ENCODE measurements at places on chromosomes 13 and 19.

- DNase-seq: no peak
These were observed 7.0 kb downstream of the SBNO2 start for GRCh38 chr19:1166872-1167573.

- DNase-seq: peak; percentile 55
These were observed 408.9 kb downstream of the ZNF536 start for GRCh38 chr19:30781047-30781446.

GRCh38 chr13:65889368-65889767, 1340.8 kb downstream of the PCDH9 start:
- no peak for DNase-seq

GRCh38 chr13:51894239-51894638, 32.5 kb downstream of the CCDC70 start:
- no peak for DNase-seq

- DNase-seq: no peak
These were observed 6.4 kb downstream of the LTBP4 start for GRCh38 chr19:40607311-40608239.

DNA sequence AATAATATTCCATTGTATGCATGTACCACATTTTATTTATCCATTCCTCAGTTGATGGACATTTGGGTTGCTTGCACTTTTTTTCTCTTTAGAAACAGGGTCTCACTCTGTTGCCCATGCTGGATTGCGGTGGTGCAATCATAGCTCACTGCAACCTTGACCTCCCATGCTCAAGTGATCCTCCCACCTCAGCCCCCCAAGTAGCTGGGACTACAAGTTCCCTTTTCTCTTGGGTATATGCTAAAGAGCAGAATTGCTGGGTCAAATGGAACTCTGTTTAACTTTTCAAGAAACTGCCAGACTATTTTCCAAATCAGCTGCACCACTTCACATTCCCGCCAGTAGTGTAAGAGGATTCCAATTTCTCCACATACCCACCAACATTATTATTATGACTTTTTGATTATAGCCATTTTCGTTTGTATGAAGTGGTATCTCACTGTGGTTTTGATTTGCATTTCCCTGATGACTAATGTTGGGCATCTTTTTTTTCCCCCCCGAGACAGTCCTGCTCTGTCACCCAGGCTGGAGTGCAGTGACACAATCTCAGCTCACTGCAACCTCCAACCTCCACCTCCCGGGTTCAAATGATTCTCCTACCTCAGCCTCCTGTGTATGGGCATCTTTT, 7.6 kb upstream of the IPO5 start:
- DNase-seq: no peak

- DNase-seq: no peak
These were observed 419 bp downstream of the KDM4B start for GRCh38 chr19:4969292-4969771.

- no peak for DNase-seq
These were observed 54.7 kb downstream of the MBNL2 start for GRCh38 chr13:97276862-97277269.

DNA sequence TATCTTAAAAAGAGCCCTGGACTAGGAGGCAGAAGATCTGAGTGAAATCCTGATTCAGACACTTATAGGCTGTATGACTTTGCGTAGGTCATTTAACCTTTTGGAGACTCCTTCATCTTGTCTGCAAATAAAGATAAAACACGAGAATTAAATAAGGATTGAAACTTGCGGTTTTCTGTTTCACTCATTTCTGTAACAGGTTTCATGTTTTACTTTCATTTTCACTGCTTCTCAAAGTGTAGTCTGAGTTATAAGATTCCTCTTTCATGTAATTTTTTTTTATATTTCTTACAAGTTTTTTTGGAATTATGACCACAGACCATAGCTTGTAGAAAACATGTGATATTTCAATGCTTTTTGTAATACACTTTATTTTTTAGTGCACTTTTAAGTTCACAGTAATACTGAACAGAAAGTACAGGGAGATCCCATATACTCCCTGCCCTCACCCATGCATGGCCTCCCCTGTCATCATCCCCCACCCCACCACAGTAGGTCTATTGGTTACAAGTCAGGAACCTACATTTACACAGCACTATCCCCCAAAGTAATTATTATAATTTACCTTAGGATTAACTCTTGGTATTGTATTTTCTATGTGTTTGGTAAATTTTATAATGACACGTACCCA, 174.6 kb downstream of the ITGBL1 start:
- no peak for DNase-seq

- DNase-seq: no peak
These were observed 51.6 kb upstream of the EHD2 start for GRCh38 chr19:47661611-47662010.

GRCh38 chr19:43755256-43755801, 567 bp upstream of the SMG9 start:
- DNase-seq: no peak
